ENCODE measurements at places on chromosomes 4 and X.

DNA sequence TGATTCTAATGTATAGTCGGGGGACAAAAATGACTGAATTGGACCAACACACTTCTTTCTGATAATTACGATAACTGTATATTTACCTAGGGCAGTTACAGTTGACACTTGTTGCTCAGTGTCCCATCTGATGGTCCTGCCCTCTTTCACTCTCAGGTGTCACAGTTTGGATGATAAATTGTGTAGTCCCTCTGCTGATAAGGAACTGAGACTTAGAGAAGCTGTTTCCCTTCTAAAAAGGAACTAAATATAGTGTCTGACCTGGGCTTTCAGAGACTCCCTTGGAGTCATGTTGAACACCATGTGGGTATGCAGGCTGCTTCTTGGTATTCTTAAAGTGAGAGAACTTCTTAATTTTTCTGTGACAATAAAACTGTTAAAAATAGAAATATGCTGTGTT, 23.7 kb upstream of the PNPLA4 start:
- DNase-seq = peak; percentile 6

DNA sequence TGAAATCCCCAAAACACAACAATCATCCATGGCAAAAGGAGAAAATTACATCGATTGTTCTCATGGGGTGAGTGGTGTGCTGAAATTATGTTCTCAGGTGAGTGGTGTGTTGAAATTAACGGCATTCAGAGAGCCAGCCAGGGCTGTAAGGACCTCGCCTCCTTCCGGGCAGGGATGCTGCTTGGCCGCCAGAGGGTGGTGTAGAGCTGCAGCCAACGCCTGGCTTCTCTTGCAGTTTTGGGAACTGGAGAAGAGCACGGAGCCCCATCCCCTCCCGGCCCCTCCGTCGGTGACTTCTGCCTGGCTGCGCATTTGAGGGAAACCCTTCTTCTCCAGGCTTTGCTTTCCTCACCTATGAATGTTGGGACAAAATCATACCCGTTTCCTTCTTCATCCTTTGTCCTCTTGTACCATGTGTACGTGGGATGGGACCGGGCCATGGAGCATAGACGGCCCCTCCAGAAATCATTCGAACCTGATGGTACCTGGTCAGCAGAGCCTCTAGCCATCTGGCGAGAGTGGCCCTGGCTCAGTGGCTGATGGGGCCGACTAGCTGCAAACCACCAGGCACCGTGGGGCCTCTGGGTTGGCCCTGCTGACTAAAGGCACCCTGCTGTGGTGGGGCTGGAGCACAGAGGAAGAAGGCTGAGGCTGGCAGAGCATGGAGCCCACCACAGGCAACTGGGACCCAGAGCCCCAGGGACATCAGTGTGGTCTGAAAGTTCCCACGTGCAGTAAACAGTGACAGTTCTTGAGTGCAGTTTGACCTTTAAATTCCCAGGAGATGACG, 28.4 kb downstream of the TRMT44 start:
- DNase-seq = peak; percentile 6

DNA sequence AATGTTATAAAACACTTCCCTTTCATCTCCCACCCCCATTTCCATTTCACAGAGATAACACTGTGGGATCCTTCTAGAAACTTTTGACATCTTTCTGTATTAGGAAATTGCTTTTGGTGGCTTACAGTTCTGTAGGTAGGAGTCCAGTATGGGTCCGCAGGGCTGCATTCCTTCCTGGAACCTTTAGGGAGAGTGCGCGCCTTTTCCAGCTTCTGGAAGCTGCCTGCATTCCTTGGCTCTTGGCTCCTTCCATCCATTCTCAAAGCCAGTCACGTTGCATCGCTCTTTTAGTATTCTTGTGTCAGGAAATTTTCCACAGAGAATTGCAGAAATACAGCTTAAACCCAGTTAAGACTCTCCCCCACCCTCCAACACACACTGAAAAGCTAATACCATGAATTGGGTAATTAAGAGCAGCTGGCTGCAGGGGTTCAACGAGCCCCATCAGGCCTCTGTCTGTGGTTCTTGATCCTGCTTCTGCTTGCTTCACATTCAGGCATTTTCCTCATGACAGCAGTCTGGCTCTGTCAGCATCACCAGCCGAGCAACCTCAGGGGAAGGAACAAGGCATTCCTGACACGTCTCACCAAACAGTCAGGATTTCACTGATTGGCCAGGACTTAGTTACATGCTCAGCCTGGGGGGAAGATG, 48.8 kb downstream of the SEPTIN11 start:
- DNase-seq = no peak

GRCh38 chr4:164779811-164780216, 25.9 kb downstream of the SMIM31 start:
- peak; percentile 41 for DNase-seq

DNA sequence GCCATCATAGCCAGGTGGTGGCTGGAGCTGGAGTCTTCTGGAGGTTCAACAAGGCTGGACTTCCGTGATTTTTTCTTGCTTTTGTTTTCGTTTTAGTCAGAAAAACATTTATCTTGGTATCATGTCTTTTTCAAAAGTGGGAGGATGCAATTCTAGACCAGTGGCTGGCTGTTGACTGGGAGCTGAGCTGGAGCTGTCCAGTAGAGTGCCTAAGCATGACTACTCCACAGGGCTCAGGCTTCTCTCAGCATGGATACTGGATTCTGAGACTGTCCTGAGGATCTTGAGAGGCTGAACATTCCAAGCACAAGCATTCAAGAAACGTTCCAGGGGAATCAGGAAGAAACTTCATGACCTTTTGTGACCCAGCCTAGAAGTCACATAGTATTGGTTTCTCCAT, 598.1 kb downstream of the MID1IP1 start:
- no peak for DNase-seq

DNA sequence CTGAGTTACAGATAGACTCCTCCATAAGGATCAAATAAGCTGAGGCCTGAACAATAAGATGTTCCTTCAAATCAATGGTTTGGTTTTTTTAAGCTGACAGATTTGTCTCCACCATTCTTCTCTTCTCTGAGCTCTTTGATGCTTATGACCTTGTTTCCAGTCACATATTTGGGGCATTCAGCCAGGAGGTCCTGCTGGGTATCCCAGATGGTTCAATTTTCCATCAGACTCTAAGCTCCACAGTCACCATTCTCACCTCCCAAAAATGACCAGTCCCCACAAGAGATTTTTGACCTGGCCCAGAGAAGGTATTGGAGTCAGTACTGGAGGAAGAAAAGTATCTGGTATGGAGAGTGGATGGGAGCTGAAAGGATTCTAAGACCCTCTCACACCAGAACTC, 74.6 kb upstream of the FRMPD3 start:
- DNase-seq = no peak

DNA sequence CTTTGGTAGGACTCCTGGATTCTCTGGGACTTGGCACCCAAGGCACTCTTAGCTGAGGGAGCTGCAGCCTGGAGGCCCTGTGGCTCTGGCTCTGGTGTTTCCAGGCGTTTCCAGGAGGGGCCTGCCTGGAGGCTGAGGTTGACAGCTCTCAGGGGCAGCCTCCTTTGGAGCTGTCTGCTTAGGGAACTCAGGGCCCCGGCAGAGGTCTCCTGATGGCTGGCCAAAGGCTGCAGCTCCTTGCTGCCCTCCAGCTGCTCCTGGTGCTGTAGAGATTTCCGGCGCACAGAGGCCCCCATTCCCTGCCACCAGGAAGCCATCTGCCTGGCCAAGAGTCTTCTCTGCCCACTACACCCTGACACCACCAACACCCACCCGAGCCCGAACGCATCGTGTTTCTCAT, 25.3 kb upstream of the ARHGEF38 start:
- no peak for DNase-seq

- no peak for DNase-seq
These were observed 734.2 kb downstream of the RAPGEF2 start for GRCh38 chr4:159837071-159837470.

DNA sequence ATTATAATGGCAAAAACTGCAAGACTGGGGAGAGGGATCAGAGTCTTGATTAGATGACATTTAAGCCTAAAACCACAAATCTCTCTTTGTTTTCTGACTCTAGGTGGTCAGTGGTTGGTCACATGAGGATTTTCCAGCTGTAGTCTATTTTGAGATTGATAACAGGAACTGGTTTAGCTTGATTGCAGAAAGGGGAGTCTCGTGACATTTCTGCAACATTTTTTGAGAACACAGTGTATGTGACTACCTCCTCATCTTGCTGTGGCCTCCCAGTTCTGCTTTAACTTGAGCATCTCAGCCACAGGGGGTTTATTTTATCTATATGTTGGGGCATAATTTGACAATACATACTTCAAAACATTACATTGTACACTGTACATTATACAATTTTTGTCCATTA, 726.4 kb upstream of the MAGEB2 start:
- DNase-seq = peak; percentile 52

DNA sequence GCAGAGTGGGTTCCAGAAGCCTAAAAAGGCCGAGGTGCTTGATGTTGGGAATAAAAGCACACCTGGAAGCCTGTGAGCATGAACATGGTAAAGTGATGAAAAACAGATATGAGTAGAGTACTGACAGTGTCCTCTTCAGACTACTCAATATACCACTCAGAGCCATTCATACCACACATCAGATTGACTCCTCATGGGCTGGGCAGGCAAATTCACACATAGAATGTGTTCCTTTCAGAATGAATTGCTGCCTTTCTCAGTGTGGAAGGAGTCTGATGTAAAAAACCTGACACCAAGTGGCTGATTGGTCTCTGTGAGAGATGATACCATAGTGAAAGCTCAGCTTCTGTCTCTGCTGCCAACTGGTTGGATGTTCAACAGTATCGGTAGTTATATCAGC, 442.7 kb downstream of the RAPGEF2 start:
- no peak for DNase-seq

GRCh38 chrX:102652031-102652688, 877 bp downstream of the GPRASP1 start:
- no peak for DNase-seq

DNA sequence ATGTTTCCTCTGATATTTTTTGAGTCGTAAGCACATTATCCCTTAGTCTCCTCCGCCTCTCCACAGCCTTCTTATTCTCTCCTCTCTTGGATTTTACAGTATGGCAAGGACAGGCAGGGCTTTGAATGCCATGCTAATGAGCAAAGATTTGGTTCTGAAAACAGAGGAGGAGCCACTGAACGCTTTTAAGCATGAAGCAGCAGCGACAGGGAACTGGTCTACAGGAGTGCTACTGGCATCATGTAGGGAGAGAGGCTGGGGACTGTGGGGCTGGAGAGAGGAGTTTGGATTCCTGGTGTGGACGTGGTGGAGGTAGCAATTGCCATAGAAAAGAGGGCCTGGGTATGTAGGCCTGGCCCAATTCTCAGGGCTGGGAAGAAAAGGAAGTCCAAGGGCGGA, 4.6 kb upstream of the CD99L2 start:
- no peak for DNase-seq

DNA sequence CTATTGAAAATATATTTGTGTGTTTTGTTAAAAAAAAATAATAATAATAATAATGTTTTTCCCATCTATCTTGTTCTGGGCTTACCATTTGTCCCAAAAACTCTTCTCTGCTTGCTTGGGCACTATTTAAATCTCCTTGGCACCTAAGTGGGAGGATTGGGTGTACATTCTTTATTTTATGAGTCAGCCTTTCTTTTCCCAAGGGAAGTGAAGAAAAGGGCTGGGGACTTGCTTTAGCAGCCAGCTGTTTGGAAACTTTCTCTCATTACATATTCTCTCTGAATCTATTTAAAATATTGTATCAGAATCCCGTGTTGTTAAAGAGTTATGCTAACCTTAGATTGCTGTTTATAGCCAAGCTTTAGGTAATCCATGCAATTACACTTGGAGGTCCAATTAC, 2332.4 kb downstream of the ARAP2 start:
- no peak for DNase-seq

DNA sequence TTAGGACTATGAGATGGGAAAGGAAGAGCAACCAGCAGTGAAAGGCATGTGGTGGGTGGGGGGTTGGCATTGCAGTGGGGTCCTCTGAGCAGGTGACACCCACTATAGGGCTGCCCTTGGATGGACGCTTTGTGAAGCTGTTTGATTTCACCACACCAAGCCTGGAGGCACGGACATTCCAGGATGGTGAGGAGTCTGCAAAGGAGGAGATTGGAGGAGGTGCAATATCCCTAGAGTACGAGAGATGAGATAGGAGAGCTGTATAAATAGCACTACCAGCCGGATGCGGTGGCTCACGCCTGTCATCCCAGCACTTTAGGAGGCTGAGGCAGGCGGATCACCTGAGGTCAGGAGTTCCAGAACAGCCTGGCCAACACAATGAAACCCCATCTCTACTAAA, 42.3 kb downstream of the SHOX start:
- DNase-seq = no peak

GRCh38 chrX:51837921-51838320, 55.5 kb upstream of the MAGED1 start:
- no peak for DNase-seq

DNA sequence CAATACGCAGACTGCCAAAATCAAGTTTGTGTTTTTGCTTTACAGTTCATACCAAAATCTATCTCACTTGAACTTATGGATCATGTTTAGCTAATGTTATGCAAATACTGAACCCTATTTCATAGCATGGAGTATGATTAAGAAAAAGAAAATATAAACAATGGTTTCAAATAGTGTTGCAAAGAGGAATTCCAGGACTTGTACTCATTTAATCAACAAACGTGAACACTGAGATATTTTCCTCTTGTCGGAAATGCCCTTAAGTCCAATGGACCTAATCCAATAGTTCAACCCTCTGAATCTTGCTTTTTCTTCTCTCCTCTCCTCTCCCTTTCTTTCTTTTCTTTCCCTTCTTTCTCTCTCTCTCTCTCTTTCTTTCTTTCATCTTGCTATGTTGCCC, 30.8 kb downstream of the RASL11B start:
- DNase-seq = no peak

- DNase-seq = peak; percentile 27
These were observed 429 bp downstream of the NOCT start for GRCh38 chr4:139015948-139016471.

- no peak for DNase-seq
These were observed 9.3 kb downstream of the DMP1 start for GRCh38 chr4:87659247-87659931.

DNA sequence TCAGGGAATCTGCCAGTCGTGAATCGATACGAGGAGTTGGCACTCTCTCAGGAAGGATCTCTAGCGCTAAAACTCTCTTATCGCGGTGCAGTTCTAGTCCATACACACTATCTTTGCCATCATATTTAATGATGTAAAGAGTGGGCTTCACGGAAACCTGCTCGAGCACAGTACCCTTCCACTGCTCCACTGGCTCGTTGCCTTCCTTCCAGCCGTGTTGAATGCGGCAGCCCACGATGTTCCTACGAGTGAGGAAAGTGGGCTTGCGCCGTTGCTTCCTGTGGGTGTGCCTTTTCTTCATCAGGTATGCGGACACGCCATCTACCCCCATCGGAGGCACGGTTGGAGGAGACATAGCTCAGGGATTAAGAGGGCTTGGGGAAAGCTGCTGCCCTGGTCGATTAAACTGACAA, 661 bp downstream of the SPIN4 start:
- no peak for DNase-seq
